Activated naive CD4-positive, alpha-beta T cell treated with anti-CD3 and anti-CD28 coated beads, Interleukin-2, amount 10 ng/mL, durations not matched to agents 7 days and 5 days (primary cell): ENCODE measurements at places on chromosomes 7 and 10.
A peak's percentile ranks its signal among the peaks of the same experiment; 100 is the strongest.

DNA sequence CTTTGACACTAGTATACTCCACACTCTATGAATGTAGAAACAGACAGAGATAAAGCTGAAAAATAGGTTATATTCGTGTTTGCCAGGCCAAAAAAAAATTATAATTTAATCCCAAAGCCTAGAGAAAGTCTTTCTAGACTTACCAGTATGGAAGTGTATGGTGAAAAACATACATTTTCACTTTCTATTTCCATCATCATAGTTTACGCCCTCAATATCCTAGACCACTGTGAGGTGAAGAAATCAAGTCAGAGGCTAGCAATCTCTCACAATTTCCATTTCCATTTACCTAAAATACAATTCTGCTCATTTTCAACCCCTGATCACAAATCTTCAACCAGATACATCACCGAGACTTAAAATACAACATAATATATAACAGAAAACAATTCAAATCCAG, 16.2 kb downstream of the GPR22 start:
- H3K27me3 ChIP-seq: no peaks in the 10 kb centered on the region
- peaks cover 8% of the 10 kb centered on the region for H3K4me1 ChIP-seq
- H3K4me3 ChIP-seq: no peak overlapping the region

- no peak for DNase-seq
- no peak overlapping the region for H3K27ac ChIP-seq
- no peaks in the 10 kb centered on the region for H3K4me1 ChIP-seq
- H3K4me3 ChIP-seq: no peak overlapping the region
These were observed 21.6 kb upstream of the NUP205 start for GRCh38 chr7:135536150-135536549.

DNA sequence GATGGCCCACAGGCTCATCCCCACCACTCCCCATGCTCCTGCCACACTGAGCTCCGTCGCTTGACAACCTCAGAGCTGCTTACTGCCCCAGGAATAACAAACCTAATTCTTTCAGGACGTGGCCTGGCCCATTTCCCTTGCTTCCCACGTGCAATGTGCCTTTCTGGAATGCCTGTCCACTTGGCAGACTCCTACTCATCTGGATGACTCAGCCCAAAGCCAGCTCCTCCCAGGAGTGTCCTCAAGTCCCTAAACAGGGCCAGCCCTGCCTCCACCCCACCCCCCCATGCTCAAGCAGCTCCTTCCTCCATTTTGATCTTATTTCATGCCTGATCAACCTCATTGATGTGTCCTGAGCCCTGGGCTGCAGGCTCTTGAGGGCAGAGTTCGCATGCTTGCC, 164.9 kb upstream of the RNF32 start:
- no peak overlapping the region for H3K27ac ChIP-seq
- H3K4me1 ChIP-seq: no peaks in the 10 kb centered on the region
- no peak for DNase-seq
- H3K4me3 ChIP-seq: no peak overlapping the region
- no peaks in the 10 kb centered on the region for H3K36me3 ChIP-seq
- peaks cover 44% of the 10 kb centered on the region for H3K27me3 ChIP-seq

DNA sequence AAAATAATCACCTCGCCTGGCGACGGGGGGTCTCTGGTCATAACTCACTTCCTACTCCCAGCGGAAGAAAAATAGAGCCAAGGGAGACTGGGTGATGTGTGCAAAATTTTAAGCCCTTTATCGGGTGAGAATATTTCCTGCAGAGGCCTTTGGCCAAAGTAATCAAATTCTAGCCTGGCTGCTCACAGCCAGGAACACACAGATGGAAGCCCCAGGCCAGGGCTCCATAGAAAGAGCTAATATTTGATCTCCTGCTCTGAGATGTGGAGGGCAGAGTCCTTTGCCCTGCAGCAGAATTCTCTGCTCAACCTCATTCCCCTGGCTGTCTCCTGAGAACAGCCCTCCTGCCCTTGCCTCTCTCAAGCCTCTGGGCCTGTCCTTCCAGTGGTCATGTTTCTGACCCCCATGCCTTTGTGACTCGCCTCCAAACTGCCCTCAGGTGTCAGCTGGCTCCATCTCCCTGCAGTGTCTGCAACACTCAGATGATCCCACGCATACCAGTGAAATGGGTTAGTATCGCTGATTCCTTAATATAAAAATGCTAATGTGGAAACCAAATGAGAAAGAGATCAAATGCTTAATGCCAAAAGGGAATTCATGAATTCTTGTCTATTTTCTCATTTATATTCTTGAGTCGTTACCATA, 34.5 kb downstream of the FRMD4A start:
- H3K36me3 ChIP-seq: no peaks in the 10 kb centered on the region
- no peaks in the 10 kb centered on the region for H3K4me1 ChIP-seq
- DNase-seq: no peak
- no peak overlapping the region for H3K27ac ChIP-seq

- H3K4me3 ChIP-seq: no peak overlapping the region
- no peak overlapping the region for H3K27ac ChIP-seq
- H3K4me1 ChIP-seq: peaks cover 9% of the 10 kb centered on the region
- H3K36me3 ChIP-seq: no peaks in the 10 kb centered on the region
- no peaks in the 10 kb centered on the region for H3K27me3 ChIP-seq
These were observed 197.2 kb downstream of the HECW1 start for GRCh38 chr7:43309706-43310022.

GRCh38 chr7:142854372-142855113, at the start of gene EPHB6:
EPHB6 (plus strand) TSS chr7:142855076; CDS start chr7:142863228, 8,152 bp downstream.
- H3K27me3 ChIP-seq: peaks cover 39% of the 10 kb centered on the region
- H3K4me3 ChIP-seq: peak within 1 kb of the TSS; percentile 92
- H3K27ac ChIP-seq: peak within 1 kb of the TSS; percentile 84
- H3K36me3 ChIP-seq: no peaks in the 10 kb centered on the region

GRCh38 chr10:5508161-5508604, 8.8 kb upstream of the CALML5 start:
- no peak for DNase-seq
- H3K36me3 ChIP-seq: no peaks in the 10 kb centered on the region
- H3K27me3 ChIP-seq: peaks cover 53% of the 10 kb centered on the region
- H3K27ac ChIP-seq: no peak overlapping the region
- peaks cover 4% of the 10 kb centered on the region for H3K4me1 ChIP-seq

DNA sequence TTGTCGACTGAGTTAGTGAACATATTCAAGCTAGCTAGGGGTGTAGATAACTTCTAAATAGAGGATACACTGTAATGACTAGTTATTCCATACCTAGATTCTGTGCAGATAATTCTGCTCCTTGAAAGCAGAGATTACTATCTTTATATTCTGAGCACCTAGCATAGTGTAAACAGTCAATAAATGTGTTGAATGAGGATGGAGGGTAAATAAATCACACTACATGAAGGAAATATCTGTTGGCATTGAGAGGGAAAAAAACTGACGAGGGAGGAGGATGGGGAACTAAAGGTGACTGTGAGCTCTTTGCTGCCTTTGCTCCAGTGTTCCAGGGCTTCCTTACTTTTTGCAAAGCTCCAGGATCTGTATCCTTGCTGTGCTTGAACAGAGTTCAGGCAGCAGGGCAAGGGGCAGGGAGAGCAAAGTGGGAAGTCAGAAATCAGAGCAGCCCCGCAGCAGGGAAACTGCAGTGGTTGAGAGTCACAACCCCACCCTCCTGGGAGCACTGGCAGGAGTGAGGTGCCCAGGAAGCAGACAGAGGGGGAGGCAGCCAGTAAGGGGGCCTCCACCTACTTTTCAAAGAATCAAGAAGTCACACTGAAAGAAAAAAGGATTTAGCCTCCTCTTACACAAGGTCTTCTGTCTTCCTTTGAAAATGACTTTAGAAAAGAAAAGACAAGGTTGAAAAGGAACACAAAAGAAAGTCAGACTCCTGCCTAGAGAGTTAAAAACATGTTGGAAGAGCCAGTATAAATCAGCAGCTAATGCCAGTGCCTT, 71.8 kb upstream of the LRRN3 start:
- H3K27me3 ChIP-seq: no peaks in the 10 kb centered on the region
- DNase-seq: peak; percentile 47
- H3K36me3 ChIP-seq: peaks cover 47% of the 10 kb centered on the region
- peaks cover 85% of the 10 kb centered on the region for H3K4me1 ChIP-seq
- H3K27ac ChIP-seq: peak overlapping the region; percentile 80
- peak overlapping the region; percentile 1 for H3K4me3 ChIP-seq

DNA sequence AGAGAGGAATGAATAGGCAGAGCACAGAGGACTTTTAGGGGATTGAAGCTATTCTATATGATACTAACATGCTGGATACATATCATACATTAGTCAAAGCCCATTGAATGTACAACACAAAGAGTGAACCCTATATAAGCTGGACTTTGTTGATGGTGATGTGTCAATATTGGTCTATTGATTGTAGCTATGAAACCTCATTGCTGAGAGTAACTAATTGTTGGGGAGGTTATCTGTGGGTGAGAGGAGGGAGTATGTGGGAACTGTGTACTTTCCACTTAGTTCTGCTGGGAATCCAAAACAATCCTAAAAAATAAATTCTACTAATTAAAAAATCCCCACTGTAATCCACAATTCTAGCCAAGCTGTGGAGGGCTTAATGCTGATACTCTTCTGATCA, 22.0 kb upstream of the CYP2C9 start:
- DNase-seq: no peak
- no peaks in the 10 kb centered on the region for H3K36me3 ChIP-seq
- no peak overlapping the region for H3K4me3 ChIP-seq

DNA sequence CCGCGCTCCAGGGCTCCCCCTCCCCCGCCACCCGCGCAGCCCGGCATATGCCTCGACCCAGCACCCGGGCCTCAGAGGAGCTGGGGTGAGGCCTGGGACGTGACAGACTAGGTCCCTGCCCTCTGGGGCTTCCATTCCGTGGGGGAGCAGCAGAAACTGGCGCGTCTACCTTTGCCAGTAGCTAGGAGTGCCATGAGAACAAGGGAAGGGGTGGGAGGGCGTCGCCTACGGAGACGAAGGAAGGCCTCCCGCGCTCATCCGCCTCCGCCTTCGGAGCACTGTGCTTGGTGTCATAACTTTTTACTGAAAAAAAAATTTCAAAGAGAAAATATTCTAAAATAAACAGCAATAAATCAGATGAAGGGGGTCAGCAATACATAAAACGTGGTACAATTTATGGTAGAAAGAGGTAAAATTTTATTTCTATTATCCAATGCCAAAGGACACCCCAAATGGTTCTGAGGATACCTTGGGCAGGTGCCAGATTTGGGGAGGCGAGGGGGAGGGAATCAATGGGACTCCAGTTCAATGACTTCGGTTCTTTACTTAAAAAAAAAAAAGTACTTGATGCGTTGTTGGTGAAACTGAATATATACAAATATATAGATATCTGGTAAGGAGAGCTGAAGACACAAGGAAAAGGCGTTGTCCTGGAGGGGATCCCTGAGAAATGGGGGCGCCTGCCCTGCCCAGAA, 35.1 kb upstream of the GRID1 start:
- peaks cover 37% of the 10 kb centered on the region for H3K27me3 ChIP-seq
- DNase-seq: peak; percentile 40
- peak overlapping the region; percentile 85 for H3K4me3 ChIP-seq
- peaks cover 18% of the 10 kb centered on the region for H3K4me1 ChIP-seq
- H3K36me3 ChIP-seq: no peaks in the 10 kb centered on the region
- peak overlapping the region; percentile 65 for H3K27ac ChIP-seq

- DNase-seq: no peak
- no peaks in the 10 kb centered on the region for H3K36me3 ChIP-seq
- H3K4me1 ChIP-seq: no peaks in the 10 kb centered on the region
- peaks cover 11% of the 10 kb centered on the region for H3K27me3 ChIP-seq
These were observed 135.0 kb upstream of the PDLIM1 start for GRCh38 chr10:95425592-95426465.

GRCh38 chr10:60312818-60313588, 76.7 kb downstream of the ANK3 start:
- no peak overlapping the region for H3K27ac ChIP-seq
- H3K27me3 ChIP-seq: no peaks in the 10 kb centered on the region
- DNase-seq: no peak

GRCh38 chr7:90877201-90877600, 281.1 kb downstream of the CDK14 start:
- no peaks in the 10 kb centered on the region for H3K4me1 ChIP-seq
- H3K36me3 ChIP-seq: no peaks in the 10 kb centered on the region
- no peaks in the 10 kb centered on the region for H3K27me3 ChIP-seq
- H3K27ac ChIP-seq: no peak overlapping the region
- no peak for DNase-seq
- no peak overlapping the region for H3K4me3 ChIP-seq

DNA sequence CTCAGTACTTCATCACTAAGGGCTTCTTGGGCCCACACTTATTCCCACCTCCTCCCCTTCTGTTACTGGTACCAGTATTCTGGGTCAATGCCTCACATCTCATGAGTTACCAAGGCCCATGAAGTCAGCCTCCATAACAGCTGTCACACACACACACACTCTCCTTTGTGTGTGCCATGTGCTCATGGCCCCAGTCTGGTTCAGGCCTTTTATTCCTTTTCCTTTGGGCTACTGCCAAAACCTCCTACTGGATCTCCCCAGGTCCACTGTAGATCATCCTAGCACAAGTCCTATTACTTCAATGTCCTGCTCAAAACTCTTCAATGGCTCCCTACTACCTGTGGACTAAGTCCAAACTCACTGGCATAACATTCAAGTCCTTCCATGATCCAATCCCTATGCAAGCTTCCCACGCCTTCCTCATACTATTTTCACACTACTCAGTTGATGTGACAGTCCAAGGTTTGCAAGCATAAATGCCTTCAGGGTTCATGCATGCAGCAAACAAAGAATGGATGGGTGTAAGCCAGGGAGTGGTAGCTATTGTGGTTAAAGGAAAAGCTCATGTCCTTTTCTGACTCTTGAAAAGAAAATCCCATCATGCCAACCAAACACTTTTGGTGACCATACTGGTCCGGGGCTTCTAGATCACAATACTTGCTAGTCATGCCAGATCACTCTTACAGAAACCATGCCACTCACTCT, 68.1 kb downstream of the CCDC6 start:
- peaks cover 9% of the 10 kb centered on the region for H3K4me1 ChIP-seq
- H3K27ac ChIP-seq: no peak overlapping the region
- H3K27me3 ChIP-seq: no peaks in the 10 kb centered on the region
- H3K36me3 ChIP-seq: peaks cover 21% of the 10 kb centered on the region
- H3K4me3 ChIP-seq: no peak overlapping the region

- no peaks in the 10 kb centered on the region for H3K4me1 ChIP-seq
- no peak for DNase-seq
- H3K27ac ChIP-seq: no peak overlapping the region
- peaks cover 11% of the 10 kb centered on the region for H3K27me3 ChIP-seq
These were observed 135.8 kb downstream of the KCNMA1 start for GRCh38 chr10:77501846-77502261.

DNA sequence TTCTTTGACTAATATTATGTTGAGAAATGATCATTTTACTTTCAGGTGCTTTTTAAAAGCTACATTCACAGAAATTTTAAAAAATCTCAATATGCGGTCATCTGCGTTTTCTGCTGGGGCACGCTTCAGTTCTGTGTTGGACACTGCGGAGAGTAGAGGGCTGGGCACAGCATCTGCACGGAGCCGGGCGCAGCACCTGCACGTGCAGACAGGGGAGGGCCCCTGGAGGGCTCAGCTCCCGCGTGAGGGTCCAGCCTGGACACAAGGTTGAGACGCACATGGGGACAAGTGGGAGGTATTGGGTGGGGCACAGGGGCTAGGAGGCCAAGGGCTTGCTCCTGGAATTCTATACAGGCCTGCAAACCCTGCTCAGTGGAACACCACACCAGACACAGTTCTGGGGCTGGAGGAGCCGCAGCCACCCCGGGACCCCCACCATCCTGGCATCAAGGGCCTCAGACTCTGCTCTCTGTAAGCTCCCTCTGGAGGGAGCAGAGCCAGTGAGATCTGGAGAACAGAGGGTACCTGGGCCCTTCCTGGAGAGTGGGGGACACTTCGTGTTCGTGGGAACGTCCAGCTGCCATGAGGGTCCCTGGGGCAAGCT, 20.4 kb upstream of the FAM20C start:
- no peak overlapping the region for H3K27ac ChIP-seq
- H3K27me3 ChIP-seq: peaks cover 6% of the 10 kb centered on the region
- no peaks in the 10 kb centered on the region for H3K36me3 ChIP-seq
- no peak overlapping the region for H3K4me3 ChIP-seq

- H3K36me3 ChIP-seq: peaks cover 28% of the 10 kb centered on the region
- H3K27me3 ChIP-seq: no peaks in the 10 kb centered on the region
- peak; percentile 37 for DNase-seq
- H3K4me1 ChIP-seq: peaks cover 45% of the 10 kb centered on the region
These were observed 7.1 kb downstream of the NUDT1 start for GRCh38 chr7:2248984-2249694.
